ENCODE measurements at places on chromosomes 11 and 22.

DNA sequence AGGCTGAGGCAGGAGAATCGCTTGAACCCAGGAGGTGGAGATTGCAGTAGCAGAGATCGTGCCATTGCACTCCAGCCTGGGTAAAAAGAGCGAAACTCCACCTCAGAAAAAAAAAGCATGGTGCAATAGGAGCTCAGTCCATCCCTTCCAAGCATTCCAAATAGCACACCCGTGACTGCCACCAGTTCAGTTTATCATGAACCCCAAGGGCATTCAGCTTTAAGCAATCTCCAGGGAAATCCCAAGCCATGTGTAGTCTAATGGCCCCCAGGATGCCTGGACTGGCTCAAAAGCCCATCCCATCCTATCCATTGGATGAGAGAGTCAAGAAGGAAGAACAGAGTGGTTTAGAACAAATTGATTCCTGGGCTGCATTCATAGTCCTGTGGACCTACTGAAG is 16.2 kb downstream of the MICAL3 start:
- DNase-seq = no peak

DNA sequence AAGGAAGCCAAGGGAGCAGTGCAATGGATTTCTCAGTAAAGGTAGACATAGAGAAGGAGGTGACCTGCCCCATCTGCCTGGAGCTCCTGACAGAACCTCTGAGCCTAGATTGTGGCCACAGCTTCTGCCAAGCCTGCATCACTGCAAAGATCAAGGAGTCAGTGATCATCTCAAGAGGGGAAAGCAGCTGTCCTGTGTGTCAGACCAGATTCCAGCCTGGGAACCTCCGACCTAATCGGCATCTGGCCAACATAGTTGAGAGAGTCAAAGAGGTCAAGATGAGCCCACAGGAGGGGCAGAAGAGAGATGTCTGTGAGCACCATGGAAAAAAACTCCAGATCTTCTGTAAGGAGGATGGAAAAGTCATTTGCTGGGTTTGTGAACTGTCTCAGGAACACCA is 6.6 kb downstream of the TRIM22 start:
- DNase-seq = no peak

- DNase-seq = peak; percentile 33
Observed at GRCh38 chr11:67483831-67484665, 1.2 kb downstream of the AIP start.

DNA sequence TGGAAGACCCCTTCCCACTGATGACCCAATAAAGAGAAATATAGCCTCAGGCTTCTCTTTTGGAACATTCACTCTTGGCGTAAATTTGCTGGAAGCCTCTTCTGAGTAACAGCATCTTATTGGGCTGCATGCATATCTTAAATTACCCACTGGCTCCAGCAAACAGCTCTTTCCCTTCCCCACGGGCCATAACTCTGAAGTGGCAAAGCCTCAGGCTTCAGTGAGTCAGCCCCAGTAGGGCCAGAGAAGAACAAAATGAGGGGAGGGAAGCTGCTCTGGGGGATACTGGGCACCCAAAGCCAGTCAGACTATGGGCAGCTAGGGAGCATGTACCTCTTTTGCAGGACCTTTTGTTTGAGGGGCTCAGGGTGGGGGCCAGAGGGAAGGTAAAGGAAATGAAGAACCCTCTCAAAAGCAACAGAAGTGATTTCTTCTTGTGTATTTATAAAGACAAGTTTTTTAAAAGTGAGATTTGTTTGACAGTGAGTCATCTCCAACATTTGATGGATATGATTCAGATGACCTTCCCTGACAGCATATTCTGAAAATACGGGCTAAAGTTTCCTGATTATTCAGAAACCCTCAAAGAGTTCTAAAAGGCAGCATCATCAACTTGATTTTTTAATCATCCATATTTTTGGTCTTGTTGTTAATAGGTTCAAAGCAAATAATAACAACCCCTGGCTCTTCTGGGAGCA is 203.4 kb downstream of the KIF18A start:
- DNase-seq = no peak

- no peak for DNase-seq
Observed at GRCh38 chr22:43413826-43414225, 2.0 kb downstream of the MPPED1 start.

DNA sequence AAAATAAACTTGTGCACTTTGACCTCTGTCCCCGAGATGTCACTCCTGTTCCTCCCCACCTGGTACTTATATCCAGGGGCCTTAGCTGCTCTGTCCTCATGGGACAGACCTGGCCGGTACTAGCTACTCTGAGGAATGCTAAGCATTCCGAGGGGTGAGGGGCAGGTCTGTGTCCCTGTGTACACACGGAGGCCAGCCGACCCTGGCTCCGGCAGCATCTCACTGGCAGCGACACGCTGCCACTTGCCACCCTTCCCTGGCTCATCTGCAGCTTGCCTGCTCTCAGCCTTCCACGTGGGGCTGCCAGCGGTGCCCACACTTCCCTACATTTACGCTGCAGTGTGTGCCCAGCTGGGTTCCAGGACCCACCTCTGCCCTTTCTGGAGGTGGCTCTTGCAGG is 21.6 kb upstream of the TEF start:
- peak; percentile 37 for DNase-seq

DNA sequence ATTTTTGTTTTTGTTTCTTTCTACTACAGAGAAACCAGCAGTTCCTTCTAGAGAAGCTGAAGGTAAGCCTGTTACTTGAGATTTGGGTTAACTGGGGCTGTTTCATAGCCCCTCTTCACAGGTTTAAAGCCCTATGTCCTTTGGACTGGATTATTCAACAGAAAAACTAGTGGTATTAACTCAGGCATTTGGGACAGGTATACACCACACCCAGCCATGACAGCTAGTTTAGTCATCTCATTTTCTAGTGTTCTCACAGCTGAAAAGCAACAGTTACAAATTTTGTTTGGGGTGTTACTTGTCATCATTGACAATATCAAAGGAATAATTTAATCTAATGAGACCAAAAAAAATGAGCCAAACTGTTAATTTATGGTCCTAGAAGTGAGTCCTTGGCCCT is 14.0 kb downstream of the LAYN start:
- no peak for DNase-seq

GRCh38 chr11:47248304-47248663 is 330 bp downstream of the ACP2 start:
- no peak for DNase-seq

DNA sequence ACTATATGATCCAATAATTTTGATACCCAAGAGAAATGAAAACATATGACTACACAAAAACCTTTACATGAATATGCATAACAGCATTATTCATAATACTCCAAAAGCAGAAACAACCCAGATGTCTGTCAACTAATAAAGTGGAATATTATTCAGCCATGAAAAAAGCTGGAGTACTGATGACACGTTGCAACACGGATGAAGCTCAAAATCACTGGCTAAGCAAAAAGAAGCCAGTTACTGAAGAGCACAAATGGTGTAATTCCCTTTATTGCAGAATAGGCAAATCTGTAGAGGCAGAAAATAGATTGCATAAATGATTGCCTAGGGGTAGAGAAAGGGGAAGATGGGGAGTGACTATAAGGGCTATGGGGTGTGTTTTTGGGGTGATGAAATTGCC is 117.6 kb upstream of the FGF3 start:
- no peak for DNase-seq

GRCh38 chr11:47570651-47571356 is 5.4 kb downstream of the PTPMT1 start:
- no peak for DNase-seq

DNA sequence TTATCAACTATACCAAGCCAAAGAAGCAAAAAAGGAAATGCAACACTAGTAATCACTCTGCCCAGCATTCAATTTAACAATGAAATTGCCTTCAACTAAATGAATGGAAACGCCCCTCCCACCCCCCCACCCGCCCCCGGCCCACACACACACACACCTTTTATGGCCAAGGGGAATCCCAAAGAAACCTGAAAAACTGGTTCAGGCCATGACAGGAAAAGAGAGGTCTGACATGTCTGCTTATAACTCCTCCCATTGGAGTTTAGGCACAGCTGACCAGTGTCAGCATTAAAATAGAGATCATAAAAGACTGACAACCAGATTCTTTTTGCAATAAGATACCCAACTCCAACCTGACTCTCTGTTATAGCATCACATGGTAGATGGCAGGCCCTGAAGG is 42.6 kb downstream of the ACER3 start:
- DNase-seq = peak; percentile 20

DNA sequence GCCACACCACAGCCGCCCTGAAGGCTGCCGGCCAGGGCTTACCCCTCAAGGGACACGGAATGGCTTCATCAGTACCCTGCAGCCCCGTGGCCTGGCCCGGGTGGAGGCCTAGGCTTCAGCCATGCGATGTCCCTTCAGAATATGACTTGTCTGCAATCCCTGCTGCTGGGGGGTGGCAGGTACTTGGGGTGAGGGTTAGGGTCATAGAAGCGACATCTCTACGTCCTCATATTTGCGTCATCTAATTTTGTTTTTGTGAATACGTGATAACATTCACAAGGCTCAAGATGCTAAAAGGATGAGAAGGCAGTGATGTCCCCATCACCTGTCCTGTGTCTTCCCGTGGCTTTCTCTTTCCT is 6.4 kb downstream of the CCND1 start:
- no peak for DNase-seq

DNA sequence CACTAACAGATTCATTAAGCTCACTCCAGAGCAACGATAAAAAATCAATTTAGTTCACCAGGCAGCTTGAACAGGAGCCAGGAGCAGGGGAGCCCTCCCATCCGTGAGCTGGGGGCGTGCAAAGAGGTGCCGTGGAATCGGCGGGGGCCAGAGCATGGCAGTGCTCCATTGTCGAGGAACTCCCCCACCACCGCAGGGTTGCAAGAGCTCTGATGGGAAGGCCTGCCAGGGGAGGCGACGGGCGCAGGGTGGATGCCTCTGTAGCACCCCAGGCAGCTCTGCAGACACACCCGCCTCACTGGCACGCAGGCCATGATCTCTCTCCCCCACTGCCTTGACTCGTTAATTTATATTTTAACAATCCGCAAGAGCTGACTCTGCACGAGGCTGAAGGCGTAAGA is 433.2 kb downstream of the MIAT start:
- DNase-seq = no peak

- DNase-seq = no peak
Observed at GRCh38 chr22:36884349-36885158, 23.7 kb downstream of the NCF4 start.

DNA sequence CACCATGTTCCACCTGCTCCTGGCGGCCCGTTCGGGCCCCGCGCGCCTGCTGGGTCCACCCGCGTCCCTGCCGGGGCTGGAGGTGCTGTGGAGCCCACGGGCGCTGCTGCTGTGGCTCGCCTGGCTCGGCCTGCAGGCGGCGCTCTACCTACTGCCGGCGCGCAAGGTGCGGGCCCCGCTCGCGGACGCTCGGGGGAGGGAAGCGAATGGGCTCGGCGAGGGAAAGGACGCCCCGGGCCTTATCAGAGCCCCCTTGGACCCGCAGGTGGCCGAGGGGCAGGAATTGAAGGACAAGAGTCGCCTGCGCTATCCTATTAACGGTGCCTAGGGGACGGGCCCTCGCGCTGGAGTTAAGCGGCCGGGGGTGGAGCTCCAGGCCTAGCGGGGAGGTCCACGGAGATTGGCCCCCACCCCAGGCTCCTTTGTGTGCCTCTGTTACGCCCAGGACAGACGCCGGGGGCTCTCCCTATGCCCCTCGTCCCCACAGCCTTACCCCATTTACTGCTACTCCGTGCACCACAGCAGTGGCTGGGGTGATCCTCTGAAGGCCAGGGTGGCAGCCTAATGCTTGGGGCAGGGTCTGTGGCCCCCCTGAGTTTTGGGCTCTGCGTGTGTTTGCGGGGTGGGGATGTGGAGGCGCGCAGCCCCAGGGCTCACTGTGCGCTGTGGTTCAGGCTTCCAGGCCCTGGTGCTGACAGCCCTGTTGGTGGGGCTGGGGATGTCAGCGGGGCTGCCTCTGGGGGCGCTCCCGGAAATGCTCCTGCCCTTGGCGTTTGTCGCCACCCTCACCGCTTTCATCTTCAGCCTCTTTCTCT is 1.1 kb downstream of the TM7SF2 start:
- peak; percentile 85 for DNase-seq

DNA sequence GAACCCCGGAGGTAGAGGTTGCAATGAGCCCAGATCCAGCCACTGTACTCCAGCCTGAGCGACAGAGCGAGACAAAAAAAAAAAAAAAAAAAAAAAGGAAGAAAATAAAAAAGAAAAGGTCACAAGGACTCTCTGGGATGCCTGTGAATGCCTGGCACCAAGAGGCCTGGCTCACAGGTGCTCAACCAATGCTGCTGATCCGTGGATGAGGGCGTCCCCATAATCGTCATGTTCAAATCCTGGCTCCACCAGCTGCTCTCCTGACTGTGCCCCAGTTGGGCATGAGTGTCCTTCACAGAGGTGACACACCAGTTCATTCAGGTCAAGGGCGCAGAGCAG is 645 bp upstream of the GAS2L1 start:
- DNase-seq = no peak

- DNase-seq = no peak
Observed at GRCh38 chr11:9103542-9104276, 12.3 kb upstream of the SCUBE2 start.

GRCh38 chr11:130042093-130042591 is 27.6 kb upstream of the APLP2 start:
- DNase-seq = no peak

DNA sequence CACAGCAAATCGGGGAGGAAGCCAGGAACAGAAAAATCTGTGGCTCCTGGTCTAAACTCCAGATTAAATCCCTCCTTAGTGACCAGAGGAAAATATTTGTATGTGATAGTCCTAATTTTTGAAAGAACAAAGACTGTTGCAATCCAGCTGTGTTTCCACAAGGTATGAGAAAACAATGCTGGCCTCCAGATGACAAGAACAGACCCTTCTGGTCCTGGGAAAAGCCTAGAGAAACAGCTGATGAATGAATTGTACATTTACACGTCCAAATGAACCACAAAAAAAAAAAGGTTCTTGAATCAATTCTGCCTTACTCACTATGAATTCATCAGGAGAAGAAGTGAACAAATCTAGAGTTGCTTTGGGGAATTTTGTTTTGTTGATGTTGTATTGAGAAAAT is 63.7 kb downstream of the ETS1 start:
- DNase-seq = no peak

- DNase-seq = no peak
Observed at GRCh38 chr11:7890417-7891172, 40.5 kb downstream of the OR10A6 start.

DNA sequence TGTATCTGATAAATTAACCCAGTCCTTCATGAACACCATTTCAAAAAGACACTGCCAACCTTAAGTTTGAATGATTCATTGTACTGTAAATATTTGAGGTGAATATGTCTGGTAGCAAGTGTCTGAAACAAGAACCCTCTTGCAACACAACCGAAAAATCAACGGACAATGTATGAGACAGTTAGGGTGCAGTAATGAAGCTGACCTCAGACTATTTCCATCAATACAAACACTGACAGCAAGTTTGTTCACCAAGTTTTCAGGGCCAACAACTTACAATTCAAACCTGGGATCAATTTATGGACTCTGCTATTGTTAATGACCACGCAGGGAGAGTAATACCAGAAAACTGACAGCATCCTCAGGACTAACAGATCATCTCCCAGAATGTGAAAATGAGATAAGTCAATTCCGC is 126.3 kb downstream of the CADM1 start:
- no peak for DNase-seq

- DNase-seq = no peak
Observed at GRCh38 chr22:32052936-32053791, 10.1 kb downstream of the SLC5A1 start.

- peak; percentile 42 for DNase-seq
Observed at GRCh38 chr11:16099343-16099900, 256.9 kb downstream of the SOX6 start.

- peak; percentile 73 for DNase-seq
Observed at GRCh38 chr22:46192210-46192993, 42.1 kb downstream of the PPARA start.

All from small intestine (tissue), 16 donors.